Keratinocyte (primary cell): ENCODE measurements at places on chromosomes 4 and X.

DNA sequence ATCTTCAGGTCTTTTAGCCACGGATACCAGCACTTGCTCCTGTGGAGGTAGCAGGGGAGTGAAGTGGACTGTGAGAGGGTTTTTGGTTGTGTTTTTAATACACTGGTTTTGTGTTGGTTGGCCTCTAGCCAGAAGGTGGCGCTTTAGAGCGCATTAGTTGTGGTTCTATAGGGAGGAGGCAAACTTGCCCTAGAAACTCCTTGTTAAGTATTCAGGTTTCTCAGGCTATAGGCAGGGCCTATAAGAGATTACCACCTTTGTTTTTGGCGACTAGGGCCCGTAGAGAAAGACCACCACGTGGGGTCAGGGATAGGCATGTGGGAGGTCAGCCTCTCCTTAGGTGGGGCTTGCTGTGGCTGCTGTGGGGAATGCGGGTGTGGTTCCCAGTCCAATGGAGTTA lies 221.6 kb upstream of the SPANXN4 start:
- no peak overlapping the region for H3K4me3 ChIP-seq
- H3K27ac ChIP-seq = no peak overlapping the region
- H3K4me1 ChIP-seq = no peaks in the 10 kb centered on the region

DNA sequence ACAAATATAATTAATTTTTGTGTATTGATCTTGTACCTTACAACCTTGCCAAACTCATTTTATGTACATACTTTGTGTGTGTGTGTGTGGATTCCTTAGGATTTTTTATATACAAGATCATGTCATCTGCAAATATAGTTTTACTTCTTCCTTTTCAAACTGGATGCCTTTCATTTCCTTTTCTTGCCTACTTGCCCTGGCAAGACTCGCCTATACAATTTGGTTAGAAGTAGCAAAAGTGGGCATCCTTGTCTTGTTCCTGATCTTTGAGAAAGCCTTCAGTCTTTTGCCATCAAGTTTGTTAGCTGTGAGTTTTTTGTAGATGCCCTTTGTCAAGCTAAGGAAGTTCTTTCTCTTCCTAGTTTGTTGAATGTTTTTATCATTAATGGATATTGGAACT lies 30.5 kb downstream of the RUFY3 start:
- H3K4me1 ChIP-seq = no peaks in the 10 kb centered on the region
- H3K27me3 ChIP-seq = no peaks in the 10 kb centered on the region
- H3K36me3 ChIP-seq = no peaks in the 10 kb centered on the region
- no peak for DNase-seq
- H3K4me3 ChIP-seq = no peak overlapping the region

DNA sequence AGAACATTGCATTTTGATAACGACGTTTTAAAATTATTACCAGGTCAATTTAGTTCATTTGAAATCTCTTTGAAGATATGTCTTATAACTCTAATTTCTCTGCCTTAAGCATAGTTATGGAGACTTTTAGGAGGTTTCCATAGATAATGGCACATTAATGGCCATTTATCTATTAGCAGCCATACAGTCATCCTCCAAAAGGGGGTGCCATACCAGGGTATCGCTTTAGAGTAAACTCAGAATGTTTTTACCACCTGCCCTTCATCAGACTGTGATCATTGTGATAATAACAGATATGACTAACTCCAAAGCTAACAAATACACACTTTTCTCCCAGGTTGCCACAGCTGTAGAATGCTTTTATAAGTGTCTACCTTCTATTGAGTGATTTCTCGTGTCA lies 461.5 kb downstream of the FSTL5 start:
- no peak for DNase-seq
- H3K4me1 ChIP-seq = no peaks in the 10 kb centered on the region
- no peak overlapping the region for H3K4me3 ChIP-seq
- no peaks in the 10 kb centered on the region for H3K36me3 ChIP-seq

DNA sequence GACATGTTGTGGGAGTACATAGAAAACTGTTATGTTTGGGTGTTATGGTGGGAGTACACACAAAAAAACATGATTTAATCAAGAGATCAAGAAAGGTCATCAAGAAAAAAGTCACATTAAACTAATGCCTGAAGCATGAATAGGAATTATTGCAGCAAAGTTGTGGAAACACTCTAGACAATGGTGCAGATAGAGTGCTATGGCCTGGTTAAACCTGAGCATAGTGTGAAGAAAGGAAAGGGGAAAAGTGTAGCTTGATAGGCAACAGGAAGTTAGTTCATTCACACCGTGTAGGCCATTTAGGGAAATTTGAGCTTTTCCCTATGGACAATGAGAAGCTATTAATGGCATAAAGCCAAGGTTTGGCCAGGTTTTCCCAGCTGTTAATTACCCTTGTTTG lies 162.1 kb upstream of the EMCN start:
- no peak overlapping the region for H3K27ac ChIP-seq
- no peak overlapping the region for H3K4me3 ChIP-seq
- DNase-seq = no peak
- H3K27me3 ChIP-seq = no peaks in the 10 kb centered on the region
- no peaks in the 10 kb centered on the region for H3K4me1 ChIP-seq

DNA sequence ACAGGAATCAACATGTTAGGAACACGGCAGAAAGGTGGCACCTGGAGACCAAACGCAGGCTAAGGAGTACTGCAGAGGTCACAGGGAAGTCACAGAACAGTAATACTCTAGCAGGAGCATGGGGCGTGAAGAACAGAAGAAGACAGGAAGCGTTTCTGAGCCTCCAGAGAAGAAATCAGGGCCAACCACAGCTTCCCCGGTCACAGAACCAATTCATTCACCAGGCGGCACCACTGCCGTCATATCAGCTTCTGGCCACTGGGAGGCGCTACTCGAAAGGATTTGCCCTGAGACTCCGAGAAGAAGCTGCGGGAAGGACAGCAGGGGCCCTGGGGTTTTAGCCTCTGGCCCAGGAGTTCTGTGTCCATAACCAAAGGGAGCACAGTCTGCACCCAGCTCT lies 78.0 kb upstream of the DRD5 start:
- no peak overlapping the region for H3K27ac ChIP-seq
- H3K4me3 ChIP-seq = no peak overlapping the region
- H3K27me3 ChIP-seq = no peaks in the 10 kb centered on the region
- no peaks in the 10 kb centered on the region for H3K36me3 ChIP-seq

DNA sequence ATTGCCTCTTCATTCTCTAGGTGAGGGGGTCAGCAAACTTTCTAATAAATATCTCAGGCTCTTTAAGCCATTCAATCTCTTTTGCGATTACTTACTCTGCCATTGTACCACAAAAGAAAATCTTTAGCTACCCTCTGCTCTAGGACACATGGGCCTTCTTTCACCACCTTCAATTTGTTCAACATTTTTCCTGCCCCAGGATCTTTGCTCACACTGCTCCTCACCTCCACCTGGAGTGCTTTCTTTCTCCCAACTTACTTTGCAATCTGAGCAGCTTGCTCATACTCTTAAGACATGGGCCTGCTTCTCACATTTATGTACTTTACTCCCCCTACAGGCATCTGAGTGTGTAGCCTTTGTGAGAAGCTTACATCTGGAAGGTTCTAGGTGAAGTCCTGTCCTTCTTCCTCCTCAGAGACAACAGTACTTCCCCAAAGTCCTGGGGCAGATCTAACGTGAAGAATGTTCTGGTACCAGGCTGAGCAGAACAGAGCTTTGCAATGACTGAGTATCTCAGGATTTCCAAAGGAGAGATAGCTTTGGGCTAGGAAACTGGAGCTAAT lies 55.0 kb upstream of the PRDM5 start:
- H3K36me3 ChIP-seq = no peaks in the 10 kb centered on the region
- no peaks in the 10 kb centered on the region for H3K4me1 ChIP-seq
- DNase-seq = peak; percentile 5
- no peak overlapping the region for H3K27ac ChIP-seq
- H3K4me3 ChIP-seq = no peak overlapping the region
- H3K27me3 ChIP-seq = no peaks in the 10 kb centered on the region

- peaks cover 29% of the 10 kb centered on the region for H3K36me3 ChIP-seq
- no peaks in the 10 kb centered on the region for H3K27me3 ChIP-seq
- no peak overlapping the region for H3K27ac ChIP-seq
- no peak overlapping the region for H3K4me3 ChIP-seq
Measured at GRCh38 chr4:168917138-168917779, 92.8 kb downstream of the CBR4 start.

- H3K27me3 ChIP-seq = no peaks in the 10 kb centered on the region
- no peak overlapping the region for H3K4me3 ChIP-seq
- DNase-seq = no peak
- no peaks in the 10 kb centered on the region for H3K36me3 ChIP-seq
- no peaks in the 10 kb centered on the region for H3K4me1 ChIP-seq
- H3K27ac ChIP-seq = no peak overlapping the region
Measured at GRCh38 chr4:88297212-88297516, 12.8 kb upstream of the PPM1K start.

GRCh38 chr4:150131581-150132228 lies 53.5 kb downstream of the DCLK2 start:
- no peak overlapping the region for H3K4me3 ChIP-seq
- no peaks in the 10 kb centered on the region for H3K27me3 ChIP-seq
- no peak for DNase-seq
- peaks cover 14% of the 10 kb centered on the region for H3K4me1 ChIP-seq
- no peak overlapping the region for H3K27ac ChIP-seq

DNA sequence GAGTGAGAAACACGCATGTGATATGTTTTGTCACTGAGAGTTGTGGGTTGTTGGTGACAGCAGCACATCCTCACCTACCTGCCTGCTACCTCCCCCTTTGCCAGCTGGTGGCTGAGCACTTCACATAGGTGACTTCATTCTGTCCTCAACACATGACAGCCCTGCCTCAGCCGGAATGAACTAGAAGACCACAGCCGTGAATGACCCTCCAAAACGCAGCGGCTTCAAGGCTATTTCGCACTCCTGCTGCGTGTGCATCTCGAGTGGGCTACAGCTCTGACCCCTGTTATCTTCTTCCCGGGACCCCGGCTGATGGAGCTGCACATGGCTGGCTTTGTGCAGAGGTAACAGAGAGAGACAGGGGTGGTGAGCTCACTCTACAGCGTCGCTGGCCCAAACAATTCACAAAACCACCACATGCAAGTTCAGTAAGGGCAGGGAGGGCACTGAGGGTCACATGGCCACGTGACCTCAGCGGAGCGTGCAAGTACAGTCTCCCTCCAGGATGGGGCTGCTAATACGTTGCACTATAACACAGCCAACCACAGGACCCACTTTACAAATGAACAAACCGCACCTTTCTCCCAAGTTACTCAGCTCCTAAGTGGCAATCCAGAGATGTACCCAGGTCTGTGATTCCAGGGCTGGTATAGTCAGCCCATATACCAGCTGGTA lies 6.3 kb upstream of the PPP2R2C start:
- H3K4me3 ChIP-seq = no peak overlapping the region
- H3K4me1 ChIP-seq = peaks cover 7% of the 10 kb centered on the region
- H3K27me3 ChIP-seq = peaks cover 4% of the 10 kb centered on the region
- DNase-seq = no peak

- H3K4me1 ChIP-seq = no peaks in the 10 kb centered on the region
- no peak overlapping the region for H3K4me3 ChIP-seq
- H3K27ac ChIP-seq = no peak overlapping the region
- H3K36me3 ChIP-seq = no peaks in the 10 kb centered on the region
- no peak for DNase-seq
Measured at GRCh38 chr4:89909889-89910288, 15.2 kb downstream of the MMRN1 start.

- H3K4me1 ChIP-seq = no peaks in the 10 kb centered on the region
- H3K27ac ChIP-seq = no peak overlapping the region
- no peak overlapping the region for H3K4me3 ChIP-seq
- H3K36me3 ChIP-seq = no peaks in the 10 kb centered on the region
- H3K27me3 ChIP-seq = no peaks in the 10 kb centered on the region
Measured at GRCh38 chrX:71515038-71515396, 17.9 kb upstream of the OGT start.

DNA sequence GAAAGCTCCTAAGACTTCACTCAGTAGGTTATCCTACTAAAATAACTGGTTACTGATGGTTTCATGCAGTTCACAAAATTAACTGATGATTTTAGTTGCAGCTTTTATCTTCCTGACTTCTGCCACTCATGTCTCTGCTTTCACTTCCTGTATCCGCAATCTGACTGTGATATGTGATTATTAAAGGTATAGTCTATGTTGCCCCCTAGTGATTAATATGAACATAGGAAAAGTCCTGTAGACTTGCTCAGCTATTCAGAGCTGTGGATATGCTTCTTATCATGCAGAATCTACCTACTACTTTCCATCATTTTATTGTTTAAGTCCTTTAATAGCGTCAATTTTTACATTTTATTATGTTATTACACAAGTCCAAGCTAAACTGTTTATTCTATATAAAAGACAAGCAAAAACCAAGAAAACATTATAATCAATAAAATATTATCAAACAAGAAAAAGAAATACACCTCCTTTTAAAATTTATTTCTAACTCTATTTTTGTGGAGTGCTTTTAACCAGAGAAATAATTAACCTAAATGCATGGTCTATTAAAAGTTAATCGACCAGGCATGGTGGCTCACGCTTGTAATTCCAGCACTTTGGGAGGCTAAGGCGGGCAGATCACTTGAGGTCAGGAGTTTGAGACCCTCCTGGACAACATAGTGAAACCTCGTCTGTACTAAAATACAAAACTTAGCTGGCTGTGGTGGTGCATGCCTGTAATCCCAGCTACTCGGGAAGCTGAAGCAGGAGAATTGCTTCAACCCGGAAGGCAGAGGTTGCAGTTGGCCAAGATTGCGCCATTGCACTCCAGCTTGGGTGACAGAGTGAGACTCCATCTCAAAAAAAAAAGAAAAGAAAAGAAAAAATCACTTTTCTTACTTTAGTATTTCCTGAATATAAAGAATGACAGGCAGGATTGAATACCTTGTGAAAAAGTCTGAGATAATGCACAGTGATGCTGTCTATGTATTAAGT lies 40.4 kb upstream of the TLR2 start:
- no peak overlapping the region for H3K4me3 ChIP-seq
- peaks cover 3% of the 10 kb centered on the region for H3K4me1 ChIP-seq
- no peak for DNase-seq
- no peaks in the 10 kb centered on the region for H3K27me3 ChIP-seq
- no peak overlapping the region for H3K27ac ChIP-seq

DNA sequence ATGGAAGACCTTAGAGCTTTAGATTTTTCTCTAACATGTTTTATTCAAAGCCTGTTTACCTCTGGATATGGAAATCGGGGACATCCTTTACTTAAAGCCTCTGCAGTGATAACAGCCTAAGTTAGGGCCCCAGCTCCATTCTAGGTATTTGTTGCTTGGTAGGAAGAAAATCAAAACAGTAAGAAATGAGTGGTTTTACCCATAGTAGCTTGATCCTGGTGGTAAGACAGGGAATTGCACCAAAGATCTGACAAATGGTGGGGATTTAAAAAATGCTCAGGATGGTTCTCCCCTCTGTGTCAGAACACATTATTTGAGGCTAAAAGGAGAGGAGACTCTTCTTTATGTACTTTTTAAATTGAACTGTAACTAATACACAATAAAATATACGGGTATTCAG lies 52.4 kb downstream of the AFF2 start:
- no peak overlapping the region for H3K4me3 ChIP-seq
- no peaks in the 10 kb centered on the region for H3K27me3 ChIP-seq
- no peak overlapping the region for H3K27ac ChIP-seq
- H3K4me1 ChIP-seq = no peaks in the 10 kb centered on the region

GRCh38 chr4:142043509-142043908 lies 407.1 kb downstream of the IL15 start:
- peaks cover 4% of the 10 kb centered on the region for H3K36me3 ChIP-seq
- no peak overlapping the region for H3K4me3 ChIP-seq
- no peaks in the 10 kb centered on the region for H3K4me1 ChIP-seq
- DNase-seq = no peak

- no peak for DNase-seq
- H3K27me3 ChIP-seq = no peaks in the 10 kb centered on the region
- H3K4me1 ChIP-seq = no peaks in the 10 kb centered on the region
- H3K27ac ChIP-seq = no peak overlapping the region
Measured at GRCh38 chr4:141569141-141569540, 67.2 kb upstream of the IL15 start.

GRCh38 chr4:52407545-52407944 lies 251.6 kb downstream of the USP46 start:
- no peaks in the 10 kb centered on the region for H3K27me3 ChIP-seq
- no peaks in the 10 kb centered on the region for H3K4me1 ChIP-seq
- DNase-seq = peak; percentile 13
